ENCODE measurements at places on chromosomes 7 and 10. TPM values are rescaled to one million over a fixed set of nuclear protein-coding genes. Genes with fewer than 3 reads are reported as not detected.

DNA sequence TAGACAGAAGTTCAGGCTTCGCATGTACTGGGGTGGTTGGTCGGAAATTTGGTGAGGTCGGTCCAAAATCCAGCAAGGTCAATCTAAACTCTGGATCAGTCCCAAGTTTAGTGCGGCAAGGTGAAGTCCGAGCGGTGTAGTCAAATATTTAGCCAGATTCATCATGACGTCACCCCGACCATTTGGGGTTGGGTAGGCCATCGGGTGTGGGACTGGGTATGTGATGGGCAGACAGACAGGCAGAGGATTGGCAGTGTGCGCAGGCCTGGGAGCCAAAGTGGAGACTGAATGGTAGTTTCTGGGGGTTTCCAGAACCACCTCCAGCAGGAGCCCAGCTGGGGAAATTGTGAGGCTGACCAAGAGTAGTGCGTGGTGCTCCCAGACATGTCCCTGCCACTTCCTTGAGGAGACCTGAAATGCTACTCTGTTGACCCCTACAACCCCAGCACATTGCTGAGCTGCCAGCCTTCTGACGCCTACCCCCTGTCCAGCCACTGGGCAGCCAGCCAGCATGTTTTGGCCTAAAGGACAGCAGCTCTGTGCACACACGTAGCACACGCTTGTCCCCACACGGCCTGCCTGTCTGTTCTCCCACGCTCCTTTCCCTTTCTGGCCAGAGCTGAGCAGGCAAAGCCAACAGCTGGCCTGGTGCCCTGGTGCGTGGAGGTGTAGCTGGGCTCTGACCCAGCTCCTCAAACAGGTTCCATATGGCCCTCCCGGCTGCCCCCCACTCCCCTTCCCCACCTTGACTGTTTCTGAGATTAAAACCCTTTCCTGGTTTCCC, 55.9 kb downstream of the FAM241B start:
- DNase-seq: no peak

DNA sequence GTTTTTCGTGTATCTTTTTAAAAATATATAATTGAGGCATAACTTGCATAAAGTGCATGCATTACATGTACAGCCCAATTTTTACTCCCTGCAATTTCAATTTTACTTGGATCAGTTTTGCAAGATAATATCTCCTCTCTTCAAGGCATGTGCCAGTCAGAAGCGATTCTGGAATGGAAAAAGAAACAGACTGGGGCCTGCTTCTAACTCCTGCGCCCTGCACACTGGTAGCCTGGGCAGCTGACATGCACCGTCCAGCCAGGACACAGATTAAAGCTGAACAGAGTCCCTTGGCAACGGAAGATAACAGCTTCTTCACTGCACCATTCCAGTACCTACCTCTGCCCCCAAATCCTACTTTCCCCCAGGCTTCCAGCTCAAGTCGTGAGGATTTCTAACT, 182.1 kb downstream of the FAM107B start:
- no peak for DNase-seq

TACC2 gene
- total RNA-seq: 35.9 TPM

DNA sequence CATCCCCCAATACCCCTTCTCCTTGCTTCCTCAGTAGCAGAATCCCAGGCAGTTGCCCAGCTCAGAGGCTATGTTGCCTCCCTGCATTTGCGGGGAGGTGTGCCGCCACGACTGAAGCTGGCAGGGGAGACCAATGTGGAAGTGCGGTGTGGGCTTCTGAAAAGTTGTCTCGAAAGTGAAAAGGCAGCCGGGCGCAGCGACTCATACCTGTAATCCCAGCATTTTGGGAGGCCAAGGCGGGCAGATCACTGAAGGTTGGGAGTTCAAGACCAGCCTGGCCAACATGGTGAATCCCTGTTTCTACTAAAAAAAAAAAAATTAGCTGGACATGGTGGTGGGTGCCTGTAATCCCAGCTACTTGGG, 15.9 kb upstream of the PFKFB3 start:
- DNase-seq: no peak

DNA sequence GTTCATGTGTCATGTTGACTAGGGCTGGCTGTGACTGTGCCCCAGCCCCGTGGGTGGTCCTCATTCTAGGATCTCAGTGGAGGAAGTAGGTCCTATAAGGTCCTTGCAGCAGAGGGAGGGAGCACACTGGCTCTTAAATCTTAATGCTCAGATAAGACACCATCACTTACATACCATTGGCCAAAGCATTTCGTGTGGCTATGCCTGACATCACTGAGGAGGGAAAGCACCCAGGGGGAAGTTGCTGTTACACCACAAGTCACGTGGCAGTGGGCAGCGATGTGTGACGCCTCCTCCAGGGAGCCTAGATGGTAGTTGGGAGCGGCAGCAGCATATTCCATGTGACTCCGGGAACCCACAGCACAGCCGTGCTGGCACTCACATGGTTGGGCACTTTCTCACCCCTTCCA, 224.7 kb upstream of the SH2B2 start:
- no peak for DNase-seq

TUBB8 gene
- 1.4 TPM for total RNA-seq

DPY19L1 gene
- 20.2 TPM for total RNA-seq

PCGF6 gene
- 16.6 TPM for total RNA-seq

DRGX gene
- total RNA-seq: not detected

ADAP1 gene
- total RNA-seq: 4.3 TPM

GPRIN2 gene
- total RNA-seq: 28.5 TPM

SRGN gene
- not detected for total RNA-seq

DNA sequence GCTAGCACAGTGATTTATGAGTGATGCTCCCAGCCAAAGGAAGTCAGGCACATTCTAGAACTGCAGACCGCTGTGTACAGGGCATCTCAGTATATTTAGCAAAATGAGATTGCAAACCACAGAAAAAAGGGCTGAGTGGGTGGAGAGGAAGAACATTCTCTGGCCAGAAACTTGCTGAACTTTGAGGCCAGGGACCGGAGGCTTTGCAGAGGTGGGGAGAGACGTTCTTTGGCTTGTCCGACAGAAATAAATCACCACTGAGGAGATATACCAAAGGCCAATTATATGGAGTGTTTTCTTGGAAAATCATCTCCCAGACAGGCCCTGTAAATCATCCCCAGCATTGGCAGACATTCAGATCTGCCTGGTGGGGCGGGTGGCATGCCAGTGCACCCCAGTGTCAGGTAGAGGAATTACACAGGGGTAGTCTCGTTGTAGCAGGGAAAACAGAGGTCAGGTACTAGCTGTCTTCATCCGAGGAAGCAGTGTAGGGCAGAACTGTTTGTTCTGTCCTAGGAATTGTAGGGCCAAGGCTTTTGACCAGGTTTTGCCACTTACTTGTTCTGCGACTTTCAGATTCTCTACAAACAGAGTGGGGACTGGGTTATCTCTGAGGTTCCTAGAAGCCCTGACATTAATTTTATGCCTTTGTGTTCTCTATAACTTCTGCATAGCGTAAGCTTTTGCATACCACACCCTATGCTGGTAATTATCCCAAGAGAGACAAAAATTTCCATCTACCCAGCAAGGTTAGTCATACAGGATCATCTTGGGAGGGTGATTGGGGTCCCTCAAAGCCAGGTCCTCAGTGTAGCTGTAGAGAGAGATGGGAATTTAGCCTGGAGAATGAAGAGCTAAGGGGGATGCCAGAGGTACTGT, 655.6 kb downstream of the LRMDA start:
- peak; percentile 72 for DNase-seq

DNA sequence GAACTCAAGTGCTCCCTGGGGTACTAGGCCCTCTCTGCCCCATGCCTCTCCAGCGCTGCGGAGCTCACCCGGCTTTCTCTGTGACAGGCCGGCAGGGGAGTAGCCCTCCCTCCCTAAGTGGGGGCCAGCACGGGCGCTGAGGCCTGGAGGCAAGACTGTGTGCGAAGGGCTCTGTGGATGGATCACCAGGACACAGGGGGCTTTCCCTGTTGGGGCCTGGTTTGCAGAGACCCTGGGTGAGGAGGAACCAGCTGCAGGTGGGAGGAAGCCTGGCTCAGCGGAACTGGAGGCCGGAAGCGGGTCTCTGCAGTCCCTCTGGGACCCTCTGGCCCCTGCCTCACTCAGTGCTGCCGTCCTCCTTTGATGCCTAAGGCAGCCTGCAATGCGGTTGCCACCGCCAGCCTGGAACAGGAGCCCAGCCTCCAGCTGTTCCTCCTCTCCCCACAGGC, 106.0 kb downstream of the CYTH3 start:
- DNase-seq: no peak

ZNF365 gene
- 0.35 TPM for total RNA-seq

GPR15LG gene
- total RNA-seq: not detected

DNA sequence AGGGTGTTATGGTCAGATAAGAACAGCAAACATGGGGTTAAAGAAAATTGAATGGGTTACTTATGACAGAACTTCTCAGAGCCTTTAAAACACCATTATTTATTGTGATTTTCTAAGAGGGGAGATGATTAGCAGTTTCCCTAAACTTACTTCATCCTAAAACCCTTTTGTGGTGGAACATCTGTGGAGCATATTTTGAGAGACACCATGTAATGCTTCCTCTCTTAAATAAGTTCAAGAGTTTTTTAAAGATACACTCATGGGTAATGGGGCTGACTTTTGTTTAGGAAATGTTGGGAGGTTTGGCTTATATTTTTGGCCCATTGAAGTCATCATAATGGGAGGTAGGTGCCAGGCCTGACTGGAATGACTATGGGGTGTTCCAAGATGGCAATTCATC, 8.4 kb upstream of the PDCD4 start:
- no peak for DNase-seq

MTERF1 gene
- 13.5 TPM for total RNA-seq

NODAL gene
- total RNA-seq: 29.9 TPM

DNA sequence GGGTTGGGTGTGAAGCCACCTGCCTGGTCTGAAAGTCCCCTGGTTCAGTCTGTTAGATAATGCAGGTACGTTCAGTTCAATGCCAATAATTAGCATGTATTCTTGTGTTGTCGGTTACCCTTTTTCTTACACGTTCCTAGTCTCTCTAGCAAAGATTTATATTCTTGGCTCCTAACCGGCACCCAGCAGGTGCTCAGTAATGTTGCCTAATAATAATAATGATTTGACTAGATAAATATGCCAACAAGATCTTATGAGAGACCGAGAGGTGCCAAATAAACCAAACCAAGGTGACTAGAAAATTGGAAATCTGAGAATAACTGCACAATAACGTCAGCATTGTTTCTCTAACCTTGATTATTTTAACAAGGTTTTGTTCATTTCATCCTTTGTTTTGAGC, 1.1 kb upstream of the SMIM30 start:
- no peak for DNase-seq

DNA sequence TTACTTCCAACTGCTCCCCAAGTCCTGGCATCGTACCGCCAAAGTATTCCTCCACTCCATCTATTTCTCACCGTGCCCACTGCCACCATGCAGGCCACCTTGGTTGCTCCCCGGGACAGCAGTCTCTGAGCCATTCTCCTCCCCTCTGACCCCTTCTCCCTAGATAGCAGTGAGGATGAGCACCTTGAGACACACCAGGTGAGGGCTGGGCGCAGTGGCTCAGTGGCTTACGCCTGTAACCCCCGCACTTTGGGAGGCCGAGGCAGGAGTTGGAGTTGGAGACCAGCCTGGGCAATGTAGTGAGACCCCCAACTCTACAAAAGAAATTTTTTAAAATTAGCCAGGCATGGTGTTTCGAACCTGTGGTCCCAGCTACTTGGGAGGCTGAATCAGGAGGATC, 4.2 kb downstream of the SLC29A4 start:
- no peak for DNase-seq

CACNB2 gene
- 5.9 TPM for total RNA-seq

DNA sequence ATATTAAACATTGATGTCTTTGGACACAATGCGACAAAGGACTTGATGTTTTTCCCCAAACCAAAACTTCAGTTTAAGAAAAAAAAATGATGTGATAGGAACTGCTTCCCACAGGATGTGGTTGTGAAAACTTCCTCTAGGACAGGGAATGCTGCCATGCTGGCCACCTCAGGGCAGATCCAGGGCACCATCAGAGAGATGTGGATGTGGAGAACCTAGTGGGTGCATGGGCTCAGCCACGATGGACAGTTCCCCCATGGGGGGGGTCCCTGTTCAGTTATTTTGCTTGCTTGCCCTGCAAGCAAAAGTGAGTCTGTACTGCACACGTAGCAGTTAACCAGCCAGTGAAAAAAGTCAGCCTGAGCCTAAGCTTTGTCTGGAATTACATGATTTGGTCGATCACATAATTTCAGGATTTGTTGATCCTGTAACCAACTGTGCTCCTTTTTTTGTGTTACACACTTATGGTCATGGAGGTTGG, 36.3 kb downstream of the LAMB4 start:
- DNase-seq: no peak

DNA sequence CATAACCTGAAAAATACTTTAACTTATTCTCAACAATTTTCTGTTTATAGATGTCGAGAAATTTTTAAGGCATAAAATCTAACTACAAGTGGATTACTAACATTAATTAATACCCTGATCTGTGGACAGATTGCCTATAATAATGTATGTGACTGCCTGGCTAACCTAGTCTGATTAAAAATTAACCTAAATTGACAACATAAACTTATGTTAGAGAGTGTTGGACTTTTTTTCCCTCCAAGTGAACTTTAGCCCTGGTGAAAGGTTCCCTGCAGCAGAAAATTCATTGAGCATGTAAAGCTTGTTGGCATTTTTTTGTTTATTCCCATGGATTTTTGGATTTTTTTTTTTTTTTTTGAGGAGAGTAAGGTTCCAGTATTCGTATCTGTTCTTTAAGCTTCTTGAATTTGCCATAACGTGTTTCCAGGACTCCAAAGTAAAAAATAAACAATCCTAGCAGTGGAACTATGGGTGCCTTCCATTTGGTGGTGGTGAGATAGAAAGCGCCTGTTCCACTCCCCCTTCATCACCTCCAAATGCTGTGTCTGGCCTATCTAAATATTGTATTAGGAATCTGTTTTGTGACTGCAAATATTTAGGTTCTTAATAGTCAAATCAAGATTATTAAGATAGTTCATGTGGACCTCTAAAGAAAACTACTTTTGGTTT, 36.1 kb downstream of the NET1 start:
- no peak for DNase-seq
